ENCODE measurements at places on chromosomes 2 and 18.
A peak's percentile ranks its signal among the peaks of the same experiment; 100 is the strongest.

- DNase-seq, result peak; percentile 81
These were observed 25.7 kb downstream of the MAP4K3 start for GRCh38 chr2:39411181-39411944.

DNA sequence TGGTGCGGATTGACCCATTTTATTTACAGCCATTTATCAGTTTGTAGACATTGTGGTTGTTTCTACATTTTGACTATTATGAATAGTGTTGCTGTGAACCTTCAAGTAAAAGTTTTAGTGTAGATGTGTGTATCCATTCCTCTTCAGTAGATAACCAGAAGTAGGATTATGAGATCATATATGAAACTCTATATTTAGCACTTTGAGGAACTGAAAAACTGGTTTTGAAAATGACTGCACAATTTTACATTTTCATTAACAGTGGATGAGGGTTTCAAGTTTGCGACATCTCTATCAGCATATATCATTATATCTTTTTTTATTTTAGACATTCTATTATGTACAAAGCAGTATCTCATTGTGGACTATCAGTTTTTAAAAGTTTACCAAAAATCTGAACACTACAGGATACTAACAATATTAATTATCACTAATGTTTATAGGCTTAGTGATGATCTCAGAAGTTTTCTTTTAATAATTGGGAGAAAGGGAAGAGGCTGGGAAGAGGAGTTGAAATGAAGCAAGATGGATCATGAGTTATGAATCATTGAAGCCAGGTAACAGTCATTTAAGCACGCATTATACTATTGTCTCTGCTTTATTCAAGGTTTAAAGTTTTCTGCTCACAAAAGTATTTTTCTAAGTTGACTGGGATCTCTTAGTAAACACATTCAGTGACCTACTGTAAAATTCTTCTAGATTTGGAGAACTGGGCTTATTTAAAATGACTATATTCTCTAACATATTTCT is 329.0 kb upstream of the LRATD1 start:
- DNase-seq, result no peak

- no peak for DNase-seq
These were observed 57.8 kb upstream of the MMADHC start for GRCh38 chr2:149645391-149645790.

DNA sequence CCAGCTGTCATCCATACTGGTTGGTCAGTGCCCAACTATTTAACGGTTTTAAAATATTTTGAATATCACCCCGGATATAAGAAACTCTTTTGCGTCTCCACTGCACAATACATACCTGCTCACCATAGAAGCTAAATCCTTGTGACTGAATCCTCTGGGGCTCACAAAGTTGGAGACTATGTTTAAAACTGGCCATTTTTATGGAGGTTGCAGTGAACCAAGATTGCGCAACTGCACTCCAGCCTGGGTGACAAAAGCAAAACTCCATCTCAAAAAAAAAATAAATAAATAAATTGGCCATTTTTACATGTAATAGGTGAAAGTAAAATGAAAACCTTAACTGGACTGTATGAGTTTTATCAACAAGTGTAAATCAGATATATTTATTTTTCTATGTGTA is 55.6 kb upstream of the TMEM17 start:
- DNase-seq, result no peak

DNA sequence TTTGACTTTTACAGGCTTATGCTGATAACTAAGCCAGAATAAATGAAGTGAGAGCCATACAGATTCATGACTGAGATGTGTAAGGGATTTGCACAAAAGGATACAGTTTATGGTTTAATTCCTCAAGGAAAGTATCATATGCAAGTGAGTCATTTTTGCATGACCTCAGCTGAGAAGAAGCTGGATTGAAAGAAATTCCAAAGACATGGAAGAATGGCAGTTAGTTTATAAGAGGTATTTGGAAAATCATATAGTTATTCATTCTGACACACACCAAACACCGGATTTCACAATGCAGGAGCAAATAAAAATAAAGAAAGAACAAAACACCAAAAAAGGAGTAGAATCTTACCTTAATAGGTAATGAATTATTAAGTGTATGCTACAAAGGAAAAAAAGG is 83.2 kb upstream of the RND3 start:
- peak; percentile 72 for DNase-seq

- no peak for DNase-seq
These were observed 24.4 kb upstream of the GAREM2 start for GRCh38 chr2:26148501-26148900.

DNA sequence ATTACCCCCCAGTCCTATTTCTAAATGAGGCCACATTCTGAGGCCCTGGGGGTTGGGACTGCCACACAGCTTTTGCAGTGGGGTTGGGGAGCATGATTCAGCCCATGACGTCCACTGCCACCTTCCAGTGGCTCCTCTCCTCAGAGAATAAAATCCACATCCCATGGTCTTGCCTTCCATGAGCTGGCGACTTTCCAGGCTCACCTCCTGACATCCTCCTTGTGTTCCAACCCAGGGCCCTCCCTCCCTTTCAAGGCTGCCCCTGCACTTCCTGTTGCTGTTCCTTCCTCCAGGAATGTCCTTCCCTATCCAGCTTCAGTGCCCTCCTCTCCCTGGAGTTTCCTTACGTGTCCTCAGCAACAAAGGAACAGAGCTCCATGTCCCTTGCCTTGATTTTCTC is 187.3 kb upstream of the ID2 start:
- no peak for DNase-seq
